Stimulated activated CD8-positive, alpha-beta memory T cell treated with anti-CD3 and anti-CD28 coated beads, Interleukin-4, amount 100 ng/mL, for 4 hours (primary cell): ENCODE measurements at places on chromosomes 4 and X.

DNA sequence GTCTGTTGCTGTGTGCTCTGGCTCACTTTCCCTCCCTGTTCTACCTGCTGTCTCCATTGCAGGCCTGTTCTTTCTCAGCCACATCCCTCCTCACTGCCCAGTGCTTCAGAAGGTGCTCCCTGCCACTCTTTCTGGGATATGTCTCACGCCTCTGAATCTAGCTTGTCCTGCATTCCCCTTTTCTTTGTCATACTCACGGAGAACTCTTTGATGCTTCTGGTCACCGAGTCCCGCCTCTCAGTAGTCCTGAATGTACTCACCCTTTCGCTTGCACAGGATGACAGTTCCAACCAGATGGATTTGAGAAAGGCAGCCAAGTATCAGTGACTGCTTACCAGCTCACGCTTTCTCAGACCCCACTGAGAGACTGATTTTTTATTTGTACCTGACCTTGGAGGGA, 65.2 kb upstream of the TLR2 start:
- DNase-seq: no peak

DNA sequence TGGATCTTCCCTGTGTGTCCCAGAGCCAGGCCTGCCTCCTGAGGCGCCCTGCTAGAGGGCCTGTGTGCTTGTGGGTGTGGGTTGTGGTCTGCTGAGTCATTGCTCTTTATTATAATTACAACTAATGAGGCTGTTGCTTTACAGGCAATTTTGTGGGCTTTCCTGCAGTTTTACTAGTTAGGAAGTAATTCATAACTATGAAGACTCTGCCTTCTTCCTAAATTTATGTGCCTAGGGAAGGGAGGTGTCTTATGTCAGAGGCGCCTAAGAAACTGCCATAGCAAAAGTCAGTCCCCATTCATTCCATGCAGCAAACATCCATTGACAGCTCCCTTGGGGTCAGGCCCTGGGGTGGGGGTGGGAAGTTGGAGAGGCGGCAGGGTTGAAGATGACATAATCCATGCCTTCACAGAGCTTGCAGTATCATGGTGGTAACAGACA, 359.2 kb downstream of the IDS start:
- no peak for DNase-seq

DNA sequence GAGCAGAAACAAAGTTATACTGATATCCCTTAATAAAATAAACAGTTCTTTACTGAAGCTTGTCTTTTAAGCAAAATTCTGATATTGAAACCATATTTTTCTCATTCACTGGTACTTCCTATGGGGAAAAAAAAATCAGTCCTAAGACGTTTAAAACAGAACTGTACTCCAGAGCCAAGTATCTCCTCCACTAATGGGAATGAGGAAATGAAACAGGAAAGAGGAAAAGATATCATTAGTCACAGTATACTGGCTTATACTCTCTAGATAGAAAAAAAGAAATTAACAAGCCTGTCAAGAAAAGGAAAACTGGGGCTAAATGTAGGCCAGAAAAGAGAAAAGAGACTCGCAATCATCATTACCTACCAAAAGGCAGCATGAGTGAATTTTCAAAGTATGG, 252.7 kb downstream of the CENPC start:
- DNase-seq: no peak

DNA sequence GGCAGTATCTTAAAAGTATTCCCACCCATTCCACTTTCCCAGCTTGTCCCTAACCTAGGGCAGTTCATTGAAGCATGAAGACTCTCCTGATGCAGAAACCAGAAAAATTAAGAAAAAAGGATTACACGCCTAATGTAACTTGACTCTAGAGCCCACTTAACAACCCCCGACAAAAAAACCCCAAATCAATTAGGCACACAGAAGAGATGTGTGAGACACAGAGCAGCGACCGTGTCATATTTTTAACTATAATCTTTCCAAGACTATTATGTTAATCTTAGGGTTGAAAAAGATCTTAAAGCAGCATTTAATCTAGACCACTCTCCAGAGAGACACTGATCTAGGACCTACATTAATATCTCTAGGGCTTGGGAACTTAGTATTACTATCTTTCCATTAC, 1.3 kb downstream of the YTHDC1 start:
- no peak for DNase-seq

- no peak for DNase-seq
These were observed 53.4 kb downstream of the AFAP1 start for GRCh38 chr4:7886007-7886973.

DNA sequence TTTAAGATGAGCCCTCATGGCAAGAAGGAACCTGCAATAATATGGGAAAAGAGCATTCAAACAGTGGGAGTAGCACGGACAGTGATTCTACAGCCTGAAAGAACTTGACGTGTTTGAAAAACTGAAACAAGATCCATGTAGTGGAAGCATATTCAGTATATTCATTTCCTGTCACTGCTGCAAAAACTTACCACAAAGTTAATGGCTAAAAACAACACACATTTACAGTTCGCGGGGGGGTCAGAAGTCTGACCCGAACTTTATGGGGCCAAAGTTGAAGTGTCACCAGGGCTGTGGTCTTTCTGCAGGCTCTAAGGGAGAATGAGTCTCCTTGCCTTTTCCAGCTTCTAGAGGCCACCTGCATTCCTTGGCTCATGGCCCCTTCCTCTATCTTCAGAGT, 52.6 kb upstream of the ARX start:
- no peak for DNase-seq

DNA sequence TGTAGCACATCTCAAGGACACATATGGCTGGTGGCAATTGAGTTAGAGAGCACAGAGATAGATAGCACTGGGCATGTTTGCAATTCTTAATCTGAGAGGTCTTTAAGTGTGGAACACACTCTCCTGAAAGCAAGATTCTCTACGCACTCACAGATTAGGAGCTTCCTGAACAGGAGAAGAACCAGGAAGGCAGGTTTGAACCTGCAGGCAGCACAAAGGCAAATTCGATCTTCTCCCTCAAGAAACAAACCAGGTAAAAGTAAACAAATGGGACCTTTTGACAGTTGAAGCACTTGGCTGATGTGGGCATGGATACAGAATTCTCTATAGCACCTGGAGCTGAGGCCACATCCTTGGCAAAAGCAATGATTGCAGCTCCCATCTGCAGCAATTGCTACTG, 24.3 kb downstream of the HS3ST1 start:
- DNase-seq: no peak

DNA sequence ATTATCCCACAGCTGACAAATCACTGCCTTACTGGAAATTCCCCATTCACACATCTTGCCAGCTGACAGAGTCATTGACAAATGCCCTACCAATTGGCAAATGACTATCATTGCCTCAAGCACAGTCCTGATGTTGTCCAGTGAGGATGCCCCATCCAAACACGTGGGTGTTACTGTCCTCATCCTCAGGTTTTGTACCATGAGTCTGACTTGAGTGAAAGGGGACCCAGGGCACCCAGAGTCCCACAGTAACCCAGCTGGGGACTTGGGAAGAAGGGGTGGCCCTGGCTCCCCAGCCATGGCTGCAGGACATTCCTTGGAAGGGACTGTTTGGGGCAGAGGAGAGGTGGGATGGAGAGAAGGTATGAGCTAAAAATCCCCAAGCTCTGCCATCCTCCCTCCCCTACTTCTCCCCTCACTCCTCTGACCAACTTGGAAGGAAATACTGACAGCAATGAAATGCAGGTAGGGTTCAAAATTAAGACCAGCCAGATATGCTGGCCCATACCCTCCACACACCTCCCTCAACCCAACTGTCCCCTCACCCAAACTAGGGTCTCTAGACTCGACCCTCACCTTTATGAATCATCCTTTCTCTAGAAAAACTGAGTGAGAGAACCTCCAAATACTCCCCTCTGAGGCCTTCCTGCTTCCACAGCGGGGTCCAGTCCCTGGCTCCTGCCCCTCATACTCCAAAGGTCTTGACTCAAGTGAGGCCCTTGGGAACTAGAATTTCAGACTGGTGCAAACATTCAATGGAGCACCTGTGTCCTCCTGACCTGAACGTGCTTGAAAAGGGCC, 5.1 kb downstream of the TIMP1 start:
- DNase-seq: no peak

GRCh38 chr4:153832054-153832453, 43.2 kb upstream of the SFRP2 start:
- no peak for DNase-seq
